ENCODE measurements at places on chromosomes 16 and 17.
A peak's percentile ranks its signal among the peaks of the same experiment; 100 is the strongest.

DNA sequence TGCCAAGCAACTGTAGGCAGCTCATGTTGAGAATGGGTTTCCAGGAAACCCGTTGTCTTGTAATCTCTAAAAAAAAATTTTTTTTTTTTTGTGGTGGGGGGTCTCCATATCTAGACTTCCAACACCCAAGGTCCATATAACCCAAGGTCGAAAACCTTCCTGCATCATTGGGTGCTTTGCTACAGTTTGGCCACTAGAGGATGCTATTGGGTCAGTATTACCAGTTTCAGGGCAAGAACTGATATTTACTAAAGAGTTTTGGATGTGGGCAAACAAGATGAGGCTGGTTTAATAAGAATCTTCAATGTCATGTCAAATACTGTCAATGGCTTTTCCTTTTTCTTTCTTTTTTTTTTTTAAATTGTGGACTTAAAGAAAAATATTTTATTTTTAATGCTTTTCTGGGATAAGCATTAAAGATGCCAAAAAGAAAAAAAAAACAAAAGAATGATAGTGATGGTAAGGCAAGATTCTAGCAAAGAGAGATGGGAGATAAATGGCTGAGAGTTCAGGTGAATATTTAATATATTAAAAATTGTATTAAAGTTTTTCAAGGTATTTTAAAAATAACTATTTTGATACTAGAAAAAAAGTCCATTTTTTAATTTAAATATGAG is 62.2 kb downstream of the DHRS7C start:
- DNase-seq: no peak

GRCh38 chr17:17834974-17835373 is 1.8 kb downstream of the SREBF1 start:
- no peak for DNase-seq

DNA sequence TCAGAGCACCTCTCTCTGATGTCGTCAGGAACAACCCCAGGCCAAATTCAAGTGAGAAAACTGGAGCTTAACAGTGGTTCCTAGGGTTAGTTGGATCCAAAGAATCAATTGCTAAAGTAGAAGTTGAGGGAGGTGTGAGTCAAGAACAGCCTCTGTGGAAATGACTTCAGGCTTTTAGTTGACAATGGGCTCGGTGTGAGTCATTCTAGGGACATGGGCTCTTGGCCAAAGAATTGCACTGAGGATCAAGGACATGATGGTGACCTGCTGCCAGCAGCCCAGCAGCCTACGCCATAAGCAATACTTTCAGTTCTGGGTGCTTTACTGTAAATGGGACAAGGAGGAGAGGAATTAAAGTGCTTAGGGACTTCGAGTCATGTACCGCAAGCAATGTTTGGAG is 32.1 kb upstream of the SMURF2 start:
- no peak for DNase-seq

DNA sequence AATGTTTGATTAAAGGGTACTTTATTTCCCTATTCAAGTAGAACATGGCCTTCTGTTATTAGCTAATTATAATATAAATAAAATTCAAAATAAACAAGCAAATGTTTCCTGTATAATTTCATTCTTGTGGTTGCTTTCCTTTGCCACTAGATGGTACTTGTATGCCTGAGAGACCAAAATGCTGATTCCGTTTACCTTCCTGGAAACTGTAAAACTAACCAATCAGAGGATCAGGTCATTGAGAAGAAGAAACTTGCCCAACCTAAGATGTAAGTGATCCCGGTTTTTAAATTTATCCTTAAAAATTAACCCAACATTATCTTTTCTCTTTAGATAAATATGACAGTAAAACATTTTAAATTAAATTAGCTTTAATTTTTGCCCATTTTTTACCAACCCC is 8.1 kb upstream of the ABCA5 start:
- no peak for DNase-seq

- no peak for DNase-seq
Observed at GRCh38 chr17:20086416-20087076, 77.4 kb downstream of the SPECC1 start.

GRCh38 chr16:50942143-50942542 is 200.3 kb downstream of the CYLD start:
- no peak for DNase-seq

GRCh38 chr16:81524382-81524781 is 79.8 kb downstream of the CMIP start:
- DNase-seq: no peak

DNA sequence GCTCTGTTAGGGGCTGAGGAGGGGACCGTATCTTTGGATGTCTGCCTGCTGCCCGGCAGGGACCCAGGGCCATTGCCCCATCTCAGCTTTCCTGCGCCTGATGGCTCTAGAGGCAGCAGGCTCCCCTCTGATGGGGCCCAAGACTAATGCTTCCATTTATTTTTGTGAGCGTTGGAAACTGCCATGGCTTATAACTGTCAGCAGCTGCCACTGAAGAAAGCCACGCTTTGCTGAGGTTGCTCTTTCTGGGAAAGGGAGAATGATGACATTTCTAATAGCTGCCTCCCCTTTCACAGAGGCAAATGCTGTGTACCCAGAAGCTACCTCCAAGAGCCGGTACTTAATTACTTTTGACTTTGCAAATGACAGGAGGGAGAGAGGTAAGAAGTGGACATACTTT is 103.8 kb downstream of the HAPSTR1 start:
- DNase-seq: no peak

DNA sequence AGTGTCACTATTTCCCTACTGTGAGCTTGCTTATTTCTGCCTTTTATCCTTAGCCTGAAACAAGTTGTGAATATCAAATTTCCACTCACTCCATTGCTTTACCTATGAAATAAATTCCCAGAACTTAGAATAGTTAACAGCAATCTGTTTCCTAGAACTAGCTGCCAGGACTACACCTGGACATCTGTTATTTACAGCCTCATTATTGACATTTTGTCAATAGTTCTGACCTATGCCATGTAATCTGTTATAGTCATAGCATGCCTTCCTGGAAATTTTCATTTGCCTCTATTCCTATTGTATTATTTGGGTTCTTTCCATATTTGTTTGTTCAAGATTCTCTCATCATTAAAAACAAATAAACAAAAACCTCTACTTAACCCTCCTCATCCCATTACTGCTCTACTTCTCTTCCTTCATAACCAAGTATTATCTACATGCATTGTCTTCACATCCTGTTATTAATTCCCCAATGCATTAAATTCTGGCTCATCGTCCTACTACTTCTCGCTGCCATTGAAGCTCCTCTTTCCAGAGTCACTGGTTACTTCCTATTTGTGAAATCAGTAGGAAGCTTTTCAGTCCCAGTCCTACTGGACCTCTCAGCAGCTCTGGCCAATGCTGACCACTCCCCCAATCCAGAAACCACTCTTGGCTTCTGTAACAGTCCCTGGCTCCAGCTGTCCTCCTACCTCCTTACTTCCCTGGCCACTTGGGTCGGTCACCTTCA is 55.3 kb downstream of the PIGL start:
- no peak for DNase-seq

DNA sequence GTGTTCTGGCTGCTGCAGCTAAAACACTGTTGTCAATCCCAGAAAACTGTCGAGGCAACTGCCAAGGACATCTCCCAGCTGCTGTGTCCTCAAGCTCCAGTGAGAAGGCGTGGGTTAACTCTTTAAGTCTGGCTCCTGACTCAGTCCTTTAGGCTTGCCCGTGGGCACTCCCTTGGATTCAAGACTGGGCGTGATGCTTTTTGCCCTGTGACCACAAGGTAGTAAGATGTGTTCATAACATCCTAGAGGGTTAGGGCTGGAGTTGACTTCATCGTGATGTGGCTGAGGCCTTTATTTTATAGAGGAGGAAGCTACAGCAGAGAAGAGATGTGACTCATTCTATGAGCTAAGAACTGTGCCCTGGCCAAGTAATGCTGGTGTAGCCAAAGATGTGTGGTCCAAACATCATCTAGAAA is 50.9 kb upstream of the TEKT3 start:
- no peak for DNase-seq

DNA sequence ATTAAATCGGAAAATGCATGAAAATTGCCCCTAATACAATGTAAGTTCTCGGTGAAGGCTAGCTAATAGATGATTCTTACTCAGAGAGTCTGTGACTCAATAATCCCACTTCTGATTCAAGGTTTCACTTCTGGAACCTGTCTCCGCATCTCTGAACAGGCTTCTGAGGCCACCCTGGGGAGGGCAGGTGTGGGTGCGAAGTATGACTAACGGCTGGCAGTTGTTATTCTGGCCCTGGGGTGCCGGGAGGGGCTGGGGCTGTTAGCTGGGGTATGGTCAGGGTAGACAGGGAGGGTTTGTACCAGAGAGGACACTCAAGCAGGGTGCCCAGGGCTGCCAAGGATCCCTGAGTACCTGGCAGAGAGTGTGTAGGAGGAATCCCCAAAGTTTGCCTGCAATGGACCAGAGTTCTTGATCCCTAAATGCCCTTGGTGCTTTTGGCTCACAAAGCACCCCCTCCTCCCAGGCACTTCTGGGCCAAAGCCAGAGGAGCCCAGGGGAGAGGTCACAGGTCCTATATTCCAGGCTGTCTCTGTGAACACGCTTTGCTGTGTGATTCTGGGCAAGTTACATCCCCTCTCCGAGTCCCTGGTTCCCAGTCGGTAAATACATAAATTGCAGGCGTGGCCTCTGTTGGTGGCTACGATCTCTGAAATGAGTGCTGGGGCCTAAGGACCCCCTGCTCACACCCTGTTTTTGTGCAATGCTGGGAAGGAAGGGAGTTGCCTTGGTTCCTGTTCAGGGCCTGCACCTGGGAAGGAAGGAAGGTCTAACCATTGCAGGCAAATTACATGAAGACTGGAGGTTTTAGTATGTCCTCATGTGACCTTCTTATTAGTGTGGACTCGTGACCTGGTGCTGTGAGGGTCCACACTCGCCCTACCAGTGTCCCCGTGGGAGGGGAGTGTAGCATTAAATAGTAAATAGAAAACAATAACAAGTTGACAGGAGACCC is 49.9 kb upstream of the CPNE2 start:
- DNase-seq: peak; percentile 73

DNA sequence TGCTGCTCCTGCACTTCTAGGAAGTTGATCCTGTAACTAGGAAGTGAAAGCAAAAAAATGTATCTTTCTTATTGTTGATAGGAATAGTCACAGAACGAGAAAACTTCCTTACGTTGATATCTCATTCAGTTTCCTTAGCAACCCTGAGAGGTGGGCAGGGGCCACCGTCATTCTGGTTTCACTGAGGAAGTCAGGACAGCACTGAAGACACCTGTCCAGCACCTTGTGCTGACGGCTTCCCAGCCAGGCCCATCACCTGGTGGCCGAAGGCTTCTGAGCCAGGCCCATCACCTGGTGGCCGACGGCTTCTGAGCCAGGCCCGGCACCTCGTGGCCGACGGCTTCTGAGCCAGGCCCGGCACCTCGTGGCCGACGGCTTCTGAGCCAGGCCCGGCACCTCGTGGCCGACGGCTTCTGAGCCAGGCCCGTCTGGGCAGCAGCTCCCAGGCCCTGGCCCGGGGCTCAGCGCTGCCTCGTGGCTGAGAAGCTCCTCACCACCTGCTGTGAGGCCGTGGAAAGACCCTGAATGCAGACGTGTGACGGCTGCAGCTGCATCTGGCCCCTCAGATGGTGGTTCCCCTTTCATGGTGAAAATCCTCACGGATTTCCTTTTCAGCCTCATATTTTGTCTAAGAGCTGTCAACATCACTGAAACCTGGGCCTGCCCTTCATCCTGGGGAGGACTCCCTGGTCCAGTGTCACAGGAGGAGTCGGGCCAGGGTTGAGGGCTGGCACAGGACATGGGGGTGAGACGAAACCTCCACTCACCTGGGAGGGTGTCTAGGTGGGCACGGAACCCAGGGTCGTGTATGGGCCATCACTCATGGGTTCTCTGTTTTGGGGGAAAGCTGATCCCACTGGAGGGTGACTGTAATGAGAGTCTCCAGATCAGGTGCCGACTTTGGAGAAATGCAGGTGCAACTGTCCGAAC is 33.0 kb upstream of the ZNF750 start:
- DNase-seq: no peak

DNA sequence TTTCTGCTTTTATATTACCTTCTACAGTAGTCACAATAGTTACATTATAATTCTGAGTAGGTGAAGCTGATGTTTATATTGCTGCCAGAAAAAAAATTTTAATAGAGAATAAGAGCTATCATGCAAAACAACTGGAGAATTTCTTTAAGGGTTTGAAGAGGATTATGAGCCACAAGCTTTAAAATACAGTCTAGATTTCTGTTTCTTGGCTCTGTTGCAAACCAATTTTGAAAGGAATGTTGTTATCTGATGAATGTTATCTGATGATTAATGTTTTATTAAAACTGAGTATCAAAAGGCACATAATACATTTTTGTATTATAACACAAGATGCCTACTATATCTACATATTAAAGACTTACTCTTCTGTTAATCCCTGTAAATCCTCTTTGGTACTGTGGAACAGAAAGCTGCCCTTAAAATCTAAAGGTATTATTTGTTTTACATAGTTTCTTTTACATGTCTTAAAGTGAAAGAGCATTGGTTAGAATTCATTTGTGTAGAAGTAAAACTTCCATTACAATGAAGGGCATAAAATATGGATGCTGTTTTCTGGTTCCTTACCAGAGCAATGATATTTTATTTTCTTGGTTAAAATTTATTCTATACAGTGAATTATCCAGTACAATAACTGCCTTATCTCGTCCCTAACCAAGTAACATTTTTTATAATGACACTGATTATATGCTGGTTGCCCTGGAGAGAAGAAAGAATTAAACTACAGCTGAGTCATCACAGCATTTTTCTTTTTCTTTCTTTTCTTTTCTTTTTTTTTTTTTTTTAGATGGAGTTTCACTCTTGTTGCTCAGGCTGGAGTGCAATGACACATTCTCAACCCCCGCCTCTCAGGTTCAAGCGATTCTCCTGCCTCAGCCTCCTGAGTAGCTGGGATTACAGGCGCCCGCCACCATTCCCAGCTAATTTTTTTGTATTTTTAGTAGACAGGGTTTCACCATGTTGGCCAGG is 205.7 kb downstream of the TANC2 start:
- DNase-seq: no peak

DNA sequence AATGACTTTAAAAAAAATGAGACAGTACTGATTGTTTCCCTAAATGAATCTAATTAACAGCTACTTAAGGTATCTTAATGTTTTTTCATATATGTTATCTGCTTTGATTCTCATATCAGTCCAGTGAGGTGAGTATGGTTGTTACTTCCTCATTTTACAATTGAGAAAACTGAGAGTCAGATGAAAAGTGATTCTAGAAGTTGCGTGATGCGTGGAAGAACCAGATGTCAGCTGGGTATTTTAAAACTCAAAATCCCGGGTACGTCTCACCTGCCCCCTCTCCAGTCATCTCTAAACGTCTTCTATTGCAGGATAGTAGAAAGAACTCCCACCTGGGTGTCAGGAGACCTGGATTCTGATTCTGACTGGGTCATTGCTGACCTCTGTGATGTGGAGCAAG is 89.2 kb downstream of the MAP2K6 start:
- DNase-seq: no peak

- no peak for DNase-seq
Observed at GRCh38 chr17:82296511-82297279, 20.7 kb downstream of the CD7 start.

DNA sequence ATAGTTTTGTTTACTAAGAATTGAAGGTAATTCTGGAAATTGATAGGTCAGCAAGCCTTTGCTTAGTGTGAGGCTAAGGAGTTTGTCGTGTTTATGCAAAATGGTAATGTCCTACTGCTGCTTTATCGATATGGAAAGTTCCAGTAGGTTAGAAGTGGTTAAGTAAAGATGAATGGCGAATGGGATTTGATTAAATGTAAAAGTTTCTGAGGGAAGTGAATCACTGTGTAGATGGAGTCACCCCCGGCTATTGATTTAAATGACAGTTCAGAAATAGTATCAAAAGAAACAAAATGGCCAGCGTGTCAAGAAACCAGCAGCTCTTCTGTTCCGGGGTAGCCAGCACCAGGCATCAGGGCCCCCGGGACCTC is 131.4 kb downstream of the RPTOR start:
- DNase-seq: no peak

All from activated CD4-positive, CD25-positive, alpha-beta regulatory T cell (primary cell).